ENCODE measurements at places on chromosomes 7 and 10. TPM values are rescaled to one million over a fixed set of nuclear protein-coding genes. Genes with fewer than 3 reads are reported as not detected.

Gene PKD2L1
- total RNA-seq = 0.08 TPM

GRCh38 chr7:95766086-95766485 lies 6.3 kb upstream of the DYNC1I1 start:
- no peaks in the 10 kb centered on the region for H3K36me3 ChIP-seq
- no peak overlapping the region for H3K27ac ChIP-seq
- DNase-seq = no peak
- H3K4me3 ChIP-seq = no peak overlapping the region

DNA sequence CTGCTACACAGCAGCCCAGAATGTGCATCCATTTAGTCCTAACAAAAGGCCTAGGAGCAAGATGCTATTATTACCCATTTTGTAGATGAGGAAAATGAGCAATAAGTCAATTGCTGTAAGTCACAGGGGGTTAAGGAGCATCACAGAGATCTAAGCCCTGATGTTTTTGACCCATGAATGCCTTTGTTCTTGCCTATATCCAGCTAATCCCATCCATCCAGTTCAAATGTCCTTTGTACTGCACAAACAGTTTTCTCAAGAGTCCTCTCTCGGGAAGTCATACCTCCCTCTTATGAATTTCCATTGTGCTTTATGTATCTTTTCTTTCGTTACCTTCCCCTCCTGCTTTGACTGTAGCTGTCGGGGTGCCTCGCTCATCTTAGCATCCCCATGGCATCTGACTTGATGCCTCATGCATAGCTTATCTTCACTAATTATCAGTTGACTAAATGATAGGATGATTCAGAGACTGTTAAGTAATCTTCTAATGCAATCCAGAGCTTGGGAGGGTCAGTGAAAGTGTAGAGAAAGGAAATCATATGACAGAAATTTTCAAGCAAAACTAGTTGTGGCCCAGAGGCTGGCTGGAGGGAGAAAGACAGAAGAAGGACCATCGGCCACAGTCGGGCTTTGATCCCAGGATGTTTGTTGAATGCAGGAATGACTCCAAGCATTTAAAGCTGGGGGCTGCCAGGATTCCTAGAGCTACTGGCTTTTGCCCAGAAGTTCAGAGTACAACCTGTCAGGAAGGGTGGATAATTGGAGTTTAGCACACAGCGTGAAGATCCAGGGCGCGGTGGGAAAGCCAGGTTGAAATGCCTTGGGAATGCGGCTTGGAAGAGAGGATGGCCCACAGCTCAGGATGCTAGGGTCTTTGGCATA lies 23.5 kb downstream of the BLVRA start:
- H3K4me3 ChIP-seq = no peak overlapping the region
- no peak for DNase-seq
- H3K27me3 ChIP-seq = no peaks in the 10 kb centered on the region
- H3K36me3 ChIP-seq = peaks cover 1% of the 10 kb centered on the region
- no peak overlapping the region for H3K27ac ChIP-seq
- peaks cover 16% of the 10 kb centered on the region for H3K4me1 ChIP-seq

- H3K36me3 ChIP-seq = no peaks in the 10 kb centered on the region
- H3K4me3 ChIP-seq = 0 out of 2 replicates have a peak overlapping the region, but pooled peaks have one; percentile 34
- peaks cover 5% of the 10 kb centered on the region for H3K4me1 ChIP-seq
- H3K27me3 ChIP-seq = peaks cover 4% of the 10 kb centered on the region
- no peak overlapping the region for H3K27ac ChIP-seq
- DNase-seq = no peak
These were observed 18.8 kb downstream of the CHST15 start for GRCh38 chr10:124074501-124075109.

Gene ERVW-1
- total RNA-seq = not detected

DNA sequence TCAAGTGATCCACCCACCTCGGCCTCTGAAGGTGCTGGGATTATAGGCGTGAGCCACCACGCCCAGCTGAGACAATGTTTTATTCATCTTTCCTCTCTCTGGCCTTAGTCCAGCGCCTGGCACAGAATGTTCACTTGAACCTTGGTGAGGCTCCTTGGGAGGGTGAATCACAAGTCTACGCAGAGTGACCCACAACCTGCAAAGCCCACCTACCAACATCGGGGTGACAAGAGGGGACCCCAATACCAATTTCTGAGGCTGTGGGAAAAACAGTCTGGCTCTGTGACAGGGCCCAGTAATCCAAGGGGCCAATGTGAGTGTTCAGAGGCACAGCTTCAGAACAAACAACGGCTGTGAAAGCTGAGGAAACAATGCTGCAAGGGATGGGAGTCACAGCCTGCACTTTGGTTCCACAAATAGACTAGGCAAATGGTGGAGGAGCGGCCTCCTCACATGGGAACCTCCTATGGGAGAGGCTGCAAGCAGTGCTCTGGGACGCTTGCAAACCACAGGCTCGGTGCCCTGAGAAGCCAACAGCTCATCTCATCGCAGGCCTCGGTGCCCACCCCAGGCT lies 5.6 kb upstream of the MALSU1 start:
- DNase-seq = no peak
- no peak overlapping the region for H3K27ac ChIP-seq
- 0 out of 2 replicates have a peak, but pooled peaks cover under 1% of the 10 kb centered on the region for H3K4me1 ChIP-seq
- no peak overlapping the region for H3K4me3 ChIP-seq
- no peaks in the 10 kb centered on the region for H3K36me3 ChIP-seq

Gene MOGAT3
- total RNA-seq = not detected

DNA sequence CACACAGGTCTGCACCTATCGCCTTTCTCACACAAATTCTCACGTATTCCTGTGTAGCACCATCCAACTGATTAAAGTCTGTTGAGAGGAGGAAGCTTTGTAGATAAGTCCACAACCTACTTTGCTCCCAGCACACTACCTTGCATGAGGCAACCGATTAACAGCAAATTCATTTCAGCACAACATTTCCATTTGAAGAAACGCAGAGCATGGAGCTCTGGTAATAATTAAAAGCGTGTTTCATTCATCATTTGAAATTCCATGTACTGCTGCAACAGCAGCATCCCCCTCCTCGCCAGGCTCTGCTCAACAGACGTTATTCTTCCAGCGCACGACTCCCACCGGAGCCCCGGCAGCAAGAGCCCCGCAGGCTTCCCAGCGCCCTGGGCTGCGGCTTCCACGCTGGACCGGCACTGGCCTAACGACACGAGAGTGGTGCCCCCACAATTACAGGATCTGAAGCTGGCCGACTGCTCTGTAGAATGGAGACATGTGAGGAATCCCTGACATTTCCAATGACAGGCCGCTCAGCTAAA lies 118.8 kb downstream of the DIP2C start:
- no peaks in the 10 kb centered on the region for H3K36me3 ChIP-seq
- no peaks in the 10 kb centered on the region for H3K27me3 ChIP-seq
- no peak overlapping the region for H3K27ac ChIP-seq
- no peak overlapping the region for H3K4me3 ChIP-seq
- no peak for DNase-seq
- H3K4me1 ChIP-seq = no peaks in the 10 kb centered on the region

- H3K4me3 ChIP-seq = no peak overlapping the region
- H3K27me3 ChIP-seq = no peaks in the 10 kb centered on the region
- peaks cover 6% of the 10 kb centered on the region for H3K4me1 ChIP-seq
- no peaks in the 10 kb centered on the region for H3K36me3 ChIP-seq
- no peak for DNase-seq
- no peak overlapping the region for H3K27ac ChIP-seq
These were observed 17.9 kb upstream of the BAIAP2L1 start for GRCh38 chr7:98418636-98419315.

Gene H2BK1
- total RNA-seq = 0.54 TPM

DNA sequence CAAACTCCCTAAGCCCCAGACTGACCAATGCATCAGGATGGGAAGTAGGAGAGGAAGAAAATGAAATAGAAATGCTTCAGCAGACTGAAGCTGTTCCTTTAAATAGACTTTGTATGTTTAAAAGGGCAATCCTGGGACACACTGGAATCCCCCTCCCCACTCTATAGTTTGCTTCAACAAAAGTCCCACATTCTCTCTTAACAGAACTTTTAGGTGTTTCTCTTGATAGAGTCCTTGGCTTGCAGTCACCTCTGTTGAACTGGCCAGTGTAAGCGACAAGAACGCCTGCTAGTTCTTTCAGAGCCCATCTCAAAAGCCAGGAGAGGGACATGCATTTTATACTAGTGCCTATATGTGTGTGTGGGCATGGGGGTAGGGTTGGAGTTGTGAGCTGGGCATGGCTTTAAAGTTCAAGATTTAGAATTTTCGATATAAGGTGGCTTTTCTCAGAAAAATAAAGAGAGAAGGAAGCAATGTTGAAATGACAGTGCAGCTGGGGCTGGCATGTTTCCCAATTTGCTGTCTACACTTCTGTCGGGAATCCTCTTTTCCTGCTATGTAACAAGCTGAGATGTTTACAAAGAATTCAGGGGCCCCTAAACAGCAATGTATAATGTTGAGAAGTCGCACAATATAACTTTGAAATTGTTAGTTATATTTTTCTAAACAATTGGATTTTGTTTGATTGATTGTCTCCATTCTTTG lies 2.1 kb downstream of the TBX20 start:
- DNase-seq = no peak
- H3K36me3 ChIP-seq = no peaks in the 10 kb centered on the region
- H3K4me3 ChIP-seq = no peak overlapping the region
- H3K4me1 ChIP-seq = no peaks in the 10 kb centered on the region
- peaks cover 12% of the 10 kb centered on the region for H3K27me3 ChIP-seq

DNA sequence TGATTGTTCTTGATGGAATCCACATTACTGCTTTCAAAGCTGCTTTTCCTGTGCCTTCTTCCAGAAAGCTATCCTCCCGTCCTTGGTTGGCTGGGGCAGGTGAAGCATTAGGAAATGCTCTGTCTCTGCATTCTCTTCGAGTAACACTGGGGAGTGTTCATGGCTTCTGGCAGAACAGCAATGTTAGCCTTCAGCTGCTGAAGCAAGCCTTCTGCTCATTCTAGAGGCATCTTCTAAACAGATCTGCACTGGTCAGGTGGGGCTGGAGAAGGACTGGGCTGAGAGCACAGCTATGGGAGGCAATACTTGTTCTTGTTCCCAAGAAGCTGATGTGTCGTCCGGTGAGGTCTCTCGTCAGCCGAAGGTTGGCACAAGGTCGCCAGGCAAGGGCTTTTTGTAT lies 80.6 kb downstream of the MGMT start:
- H3K36me3 ChIP-seq = no peaks in the 10 kb centered on the region
- H3K27me3 ChIP-seq = no peaks in the 10 kb centered on the region
- no peak overlapping the region for H3K4me3 ChIP-seq
- H3K27ac ChIP-seq = no peak overlapping the region

- no peaks in the 10 kb centered on the region for H3K4me1 ChIP-seq
- H3K27me3 ChIP-seq = no peaks in the 10 kb centered on the region
- H3K4me3 ChIP-seq = no peak overlapping the region
- H3K36me3 ChIP-seq = no peaks in the 10 kb centered on the region
These were observed 243.1 kb downstream of the INHBA start for GRCh38 chr7:41459623-41460261.

GRCh38 chr7:19121977-19122588 lies 4.6 kb upstream of the TWIST1 start:
- H3K4me3 ChIP-seq = no peak overlapping the region
- H3K36me3 ChIP-seq = no peaks in the 10 kb centered on the region
- no peak overlapping the region for H3K27ac ChIP-seq
- peaks cover 6% of the 10 kb centered on the region for H3K27me3 ChIP-seq

GRCh38 chr10:11822026-11822756 lies 965 bp upstream of the PROSER2 start:
- H3K36me3 ChIP-seq = no peaks in the 10 kb centered on the region
- no peak overlapping the region for H3K27ac ChIP-seq
- no peaks in the 10 kb centered on the region for H3K4me1 ChIP-seq
- peaks cover 5% of the 10 kb centered on the region for H3K27me3 ChIP-seq
- DNase-seq = no peak
- H3K4me3 ChIP-seq = no peak overlapping the region

All from GM12878 (cell line).